Stimulated activated CD4-positive, alpha-beta T cell treated with anti-CD3 and anti-CD28 coated beads, Interleukin-1b, Interleukin-23, amount 100 ng/mL, for 1 hour (primary cell): ENCODE measurements at places on chromosomes 6 and 20.

GRCh38 chr20:63129991-63130657 is 85.8 kb downstream of the YTHDF1 start:
- DNase-seq = no peak

DNA sequence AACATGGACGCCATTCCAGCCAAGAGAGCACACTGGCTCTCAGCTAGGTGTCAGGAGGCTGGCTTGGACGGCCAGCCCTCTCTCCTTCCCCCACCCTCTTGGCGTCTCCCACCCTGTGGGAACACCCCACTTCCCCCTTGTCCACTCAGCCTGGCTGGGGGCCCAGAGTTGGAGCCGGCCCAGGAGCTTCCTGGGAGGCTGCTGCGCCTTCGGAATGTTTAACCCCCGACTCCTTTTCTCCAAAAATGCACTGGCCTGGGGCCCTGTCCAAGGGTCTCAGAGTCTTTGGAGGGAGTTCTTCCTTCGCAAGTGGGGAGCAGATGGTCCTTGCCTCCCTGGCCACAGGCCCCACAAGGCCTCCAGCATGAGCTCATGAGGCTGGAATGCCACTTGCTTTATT is 4.1 kb downstream of the ADAM33 start:
- no peak for DNase-seq

- no peak for DNase-seq
These were observed 34.9 kb upstream of the SHLD1 start for GRCh38 chr20:5715071-5715841.

DNA sequence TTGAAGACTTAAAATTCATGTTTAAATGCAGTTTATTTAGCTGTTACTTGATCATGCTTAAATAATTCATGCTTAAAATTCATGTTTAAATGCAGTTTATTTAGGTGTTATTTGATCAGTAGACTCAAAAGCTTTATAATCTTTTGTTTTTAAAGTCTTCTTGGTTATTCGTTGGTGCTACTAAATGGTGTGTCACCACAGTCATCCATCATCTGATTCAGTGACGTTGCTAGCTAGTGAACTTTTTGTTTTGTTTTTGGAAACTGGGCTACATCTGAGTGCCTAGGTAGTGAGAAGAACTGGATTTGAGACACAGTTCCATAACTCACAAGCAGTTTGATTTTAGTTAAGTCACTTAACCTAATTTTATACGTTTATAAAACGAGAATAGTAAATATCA is 20.9 kb downstream of the SCAF8 start:
- DNase-seq = no peak

DNA sequence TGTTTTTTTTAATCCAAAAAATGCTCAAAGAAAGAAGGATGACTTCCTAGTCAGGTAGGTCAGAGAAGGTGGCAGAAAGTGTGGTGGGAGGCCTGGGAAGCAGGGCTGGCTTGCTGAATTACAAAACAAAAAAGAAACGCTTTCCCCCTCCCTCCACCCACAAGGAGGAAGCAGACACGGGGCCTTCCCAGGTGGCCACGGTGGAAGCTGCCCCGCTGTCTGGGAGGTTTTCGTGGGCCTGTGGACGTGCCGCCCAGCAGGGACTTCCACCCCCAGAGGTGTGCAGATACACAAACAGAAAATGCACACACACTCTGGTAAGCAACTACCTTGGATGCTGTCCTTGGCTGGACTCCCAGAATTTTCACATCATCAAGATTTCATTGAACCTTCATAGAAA is 198.2 kb upstream of the CDH4 start:
- DNase-seq = no peak

DNA sequence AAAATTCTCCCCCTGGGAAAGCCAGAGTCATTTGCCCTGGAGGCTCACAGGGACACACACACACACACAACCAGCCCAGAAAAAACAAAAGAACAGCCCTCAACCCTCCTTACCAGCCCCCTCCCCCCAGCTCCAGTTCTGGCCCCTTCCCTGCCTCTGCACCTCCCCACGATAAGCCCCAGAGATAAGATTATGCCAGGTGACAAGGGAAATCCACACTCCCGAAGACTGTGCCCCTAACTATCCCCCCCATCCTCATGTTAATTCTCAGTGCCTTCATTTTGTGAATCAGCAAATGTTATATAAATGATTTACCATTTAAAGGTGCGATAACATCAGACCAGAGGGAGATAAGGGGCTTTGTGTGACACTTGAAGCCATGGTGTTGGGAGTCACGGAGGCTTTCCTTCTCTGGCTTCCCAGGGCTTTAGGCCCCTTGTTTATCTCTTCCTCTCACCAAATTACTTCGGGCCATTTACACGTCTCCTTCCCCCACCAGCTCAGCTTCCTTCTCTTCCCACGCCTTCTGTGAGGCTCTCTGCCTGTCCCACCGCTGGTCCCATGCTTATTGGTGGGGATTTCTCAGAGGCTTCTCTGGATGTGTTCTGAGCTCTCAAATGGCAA is 12.5 kb upstream of the FOXC1 start:
- DNase-seq = no peak

- no peak for DNase-seq
These were observed 443.5 kb downstream of the PREX1 start for GRCh38 chr20:48384147-48384818.

DNA sequence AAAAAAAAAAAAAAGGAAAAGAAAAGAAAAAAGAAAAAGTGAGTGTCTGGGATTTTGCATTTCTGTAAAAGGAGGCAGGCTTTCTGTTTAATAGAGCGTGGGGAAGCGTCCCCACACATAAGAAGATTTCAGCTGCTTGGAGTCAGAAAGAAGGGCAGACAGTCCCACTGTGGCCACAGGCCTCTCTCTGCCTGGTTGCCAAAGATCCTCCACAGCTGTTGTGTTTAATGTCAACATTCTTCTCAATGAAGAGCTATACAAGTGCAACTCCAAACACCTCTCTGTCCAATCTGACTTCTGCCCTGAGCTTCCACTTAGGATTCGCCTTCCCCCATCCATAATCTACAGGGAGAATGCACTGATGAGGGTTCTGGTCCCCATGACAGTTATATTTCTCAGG is 64.3 kb upstream of the MLN start:
- no peak for DNase-seq

DNA sequence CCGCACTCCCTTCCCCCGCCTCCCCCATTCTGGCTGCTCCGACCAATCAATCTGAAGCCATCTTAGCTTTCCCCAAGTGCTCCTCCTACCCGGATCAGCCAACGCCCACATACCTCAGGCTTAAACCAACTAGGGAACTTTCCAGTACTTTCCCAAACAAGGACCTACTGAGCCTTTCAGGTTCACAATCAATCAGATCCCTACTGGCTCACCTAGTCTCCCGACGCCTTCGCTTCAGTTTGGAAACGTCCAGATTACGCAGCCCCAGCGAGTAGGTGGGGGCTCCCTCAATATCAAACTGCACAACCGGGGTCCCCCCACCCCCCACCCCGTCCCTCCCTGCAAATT is 432 bp downstream of the HSPA1L start:
- DNase-seq = no peak

- no peak for DNase-seq
These were observed 32.8 kb downstream of the PSMB9 start for GRCh38 chr6:32886681-32887383.

DNA sequence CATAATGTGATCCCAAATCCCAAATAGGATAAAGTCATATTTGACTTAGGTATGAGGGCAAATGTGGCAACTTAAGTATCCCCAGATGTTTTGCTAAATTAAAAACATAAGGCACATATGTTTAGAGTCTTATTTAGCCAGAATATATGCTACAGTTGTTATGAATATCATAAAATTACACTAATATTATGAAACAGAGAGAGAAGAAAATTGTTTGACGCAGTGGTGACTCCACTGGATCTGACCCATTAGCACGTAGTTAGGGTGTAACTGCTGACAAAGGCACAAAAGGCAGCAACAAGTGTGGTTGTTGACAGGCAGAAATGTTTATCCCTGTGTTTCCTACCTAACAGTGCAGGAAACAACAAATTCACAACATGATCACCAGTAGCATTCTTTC is 152.4 kb upstream of the THBS2 start:
- no peak for DNase-seq

- DNase-seq = no peak
These were observed 201.8 kb downstream of the JARID2 start for GRCh38 chr6:15447546-15448267.

- DNase-seq = no peak
These were observed 162.7 kb downstream of the RALGAPA2 start for GRCh38 chr20:20549704-20550103.

- DNase-seq = no peak
These were observed 32.5 kb downstream of the AKAP7 start for GRCh38 chr6:131167773-131168172.

GRCh38 chr6:43799551-43800297 is 29.7 kb downstream of the VEGFA start:
- no peak for DNase-seq

DNA sequence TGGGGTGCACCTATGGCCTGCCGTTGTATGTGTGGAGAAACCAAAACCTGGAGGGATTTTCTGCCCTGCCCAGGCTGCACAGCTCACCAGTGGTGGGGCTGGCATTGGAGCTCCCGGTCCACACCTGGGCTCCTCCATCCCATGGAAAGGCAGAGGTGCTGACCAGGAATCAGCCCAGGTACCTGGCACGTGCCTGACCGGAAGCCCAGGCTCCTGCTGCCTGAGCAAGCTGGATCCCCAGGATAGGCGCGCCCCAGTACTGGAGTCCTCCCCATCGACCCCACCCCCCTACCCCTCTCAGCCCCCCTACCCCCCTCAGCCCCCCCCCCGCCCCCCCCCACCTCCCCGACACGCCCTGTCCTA is 39.9 kb upstream of the HMGA1 start:
- DNase-seq = no peak

- no peak for DNase-seq
These were observed 186.2 kb downstream of the CDH4 start for GRCh38 chr20:61438285-61438684.

DNA sequence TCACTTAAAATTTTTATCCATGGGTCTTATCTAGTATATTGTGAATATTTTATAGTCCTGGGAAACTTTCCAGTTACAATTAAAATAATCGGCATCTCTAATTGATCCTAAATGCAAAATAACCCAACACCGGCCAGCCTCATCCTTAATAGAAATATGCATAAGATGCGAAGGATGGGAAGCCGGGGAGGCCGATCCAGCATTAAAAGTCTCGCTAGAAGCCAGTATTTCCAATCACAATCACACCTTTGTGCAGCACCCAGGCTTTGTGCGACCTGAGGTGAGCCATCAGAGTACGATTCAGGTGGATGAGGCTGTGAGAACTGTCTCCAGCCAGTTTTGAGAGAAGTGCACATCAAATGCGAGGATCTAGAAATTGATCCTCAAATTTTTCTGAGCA is 65.4 kb downstream of the EZR start:
- no peak for DNase-seq

- peak; percentile 65 for DNase-seq
These were observed 1.3 kb downstream of the TAPBP start for GRCh38 chr6:33312361-33313104.

DNA sequence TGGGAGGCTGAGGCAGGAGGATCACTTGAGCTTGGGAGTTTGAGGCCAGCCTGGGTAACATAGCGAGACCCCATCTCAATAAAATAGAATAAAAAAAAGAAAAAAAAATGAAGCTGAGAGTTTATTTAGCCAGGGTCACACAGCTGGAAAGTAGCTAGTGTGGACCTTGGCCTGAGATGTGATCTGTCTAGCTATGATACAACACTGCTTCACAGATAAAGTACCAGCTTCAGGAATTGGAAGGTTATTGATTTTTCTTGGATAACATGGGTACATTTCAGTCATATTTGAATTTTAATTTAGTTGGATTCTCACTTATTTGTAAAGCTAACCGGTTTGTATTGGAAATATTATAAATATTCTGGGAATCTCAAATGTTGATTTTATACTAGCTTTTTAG is 5.1 kb downstream of the FARS2 start:
- no peak for DNase-seq

GRCh38 chr6:144219056-144219685 is 66.0 kb upstream of the UTRN start:
- no peak for DNase-seq

DNA sequence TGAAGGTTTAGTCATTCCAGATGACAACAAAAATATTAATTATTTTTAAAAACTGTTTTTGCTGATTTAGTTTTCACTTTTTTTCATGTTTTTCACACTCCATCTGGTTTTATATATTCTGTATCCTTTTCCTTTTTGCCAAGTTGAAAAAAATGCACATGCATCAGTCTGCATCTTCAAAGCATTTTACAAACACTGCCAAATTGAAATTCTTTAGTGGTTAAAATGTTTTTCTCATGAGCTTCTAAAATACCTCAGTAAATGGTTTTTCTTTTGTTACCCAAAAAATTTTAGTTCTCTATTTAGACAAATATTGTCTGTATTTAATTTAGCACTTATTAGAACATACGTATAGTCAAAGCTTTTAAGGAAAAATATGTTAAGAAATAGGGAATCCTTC is 386.9 kb upstream of the HSF2 start:
- DNase-seq = no peak

GRCh38 chr6:4178737-4179333 is 43.5 kb upstream of the ECI2 start:
- no peak for DNase-seq
